ENCODE measurements at places on chromosomes 2 and 18. TPM values are rescaled to one million over a fixed set of nuclear protein-coding genes. Genes with fewer than 3 reads are reported as not detected.

- DNase-seq = no peak
These were observed 39.6 kb downstream of the LHCGR start for GRCh38 chr2:48715956-48716355.

DNA sequence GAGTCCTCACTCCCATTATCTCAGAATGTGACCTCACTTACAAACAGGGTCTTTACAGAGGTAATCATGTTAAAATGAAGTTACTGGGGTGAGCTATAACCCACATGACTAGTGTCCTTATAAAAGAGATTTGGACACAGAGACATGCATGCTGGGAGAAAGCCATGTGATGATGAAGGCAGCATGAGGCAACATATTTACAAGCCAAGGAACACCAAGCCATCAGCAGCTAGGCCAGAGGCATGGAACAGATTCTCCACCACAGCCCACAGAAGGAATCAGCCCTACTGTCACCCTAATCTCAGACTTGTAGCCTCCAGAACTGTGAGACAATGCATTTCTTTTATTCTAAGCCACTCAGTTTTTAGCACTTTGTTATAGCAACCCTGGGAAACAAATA is 171.9 kb downstream of the EN1 start:
- DNase-seq = peak; percentile 39

DNA sequence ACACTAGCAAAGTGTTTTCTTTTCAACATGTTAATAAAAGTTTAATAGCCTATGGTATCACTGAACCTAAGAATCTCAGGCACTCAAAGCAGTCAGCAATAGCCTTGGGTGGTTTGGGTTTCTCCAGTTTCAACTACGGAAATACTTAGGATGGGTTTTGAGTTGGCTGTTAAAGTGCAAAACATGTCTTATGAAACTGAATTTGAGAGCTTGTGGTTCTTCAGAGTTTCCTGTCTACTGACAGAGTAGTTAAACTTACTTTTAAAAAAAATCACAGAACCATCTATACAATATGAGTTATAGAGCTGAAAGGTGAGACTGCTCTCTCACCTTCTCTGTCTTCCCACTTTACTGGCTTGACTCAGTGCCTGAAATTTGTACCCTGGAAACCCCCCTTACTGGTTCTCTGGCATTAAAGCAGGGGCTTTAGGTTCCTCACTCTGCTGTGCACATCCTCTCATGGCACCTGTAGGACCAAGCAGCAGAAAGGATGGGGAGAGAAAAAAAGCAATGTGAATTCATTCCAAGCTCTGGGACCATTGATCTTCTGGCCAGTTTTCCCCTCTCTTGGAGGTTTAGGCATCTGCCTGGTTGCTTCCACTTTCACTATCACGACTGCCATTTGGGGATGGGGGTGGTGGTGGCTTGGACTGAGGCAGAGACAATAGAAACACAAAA is 18.1 kb downstream of the CCDC141 start:
- DNase-seq = no peak

Gene STPG4
- total RNA-seq = 1.4 TPM

DNA sequence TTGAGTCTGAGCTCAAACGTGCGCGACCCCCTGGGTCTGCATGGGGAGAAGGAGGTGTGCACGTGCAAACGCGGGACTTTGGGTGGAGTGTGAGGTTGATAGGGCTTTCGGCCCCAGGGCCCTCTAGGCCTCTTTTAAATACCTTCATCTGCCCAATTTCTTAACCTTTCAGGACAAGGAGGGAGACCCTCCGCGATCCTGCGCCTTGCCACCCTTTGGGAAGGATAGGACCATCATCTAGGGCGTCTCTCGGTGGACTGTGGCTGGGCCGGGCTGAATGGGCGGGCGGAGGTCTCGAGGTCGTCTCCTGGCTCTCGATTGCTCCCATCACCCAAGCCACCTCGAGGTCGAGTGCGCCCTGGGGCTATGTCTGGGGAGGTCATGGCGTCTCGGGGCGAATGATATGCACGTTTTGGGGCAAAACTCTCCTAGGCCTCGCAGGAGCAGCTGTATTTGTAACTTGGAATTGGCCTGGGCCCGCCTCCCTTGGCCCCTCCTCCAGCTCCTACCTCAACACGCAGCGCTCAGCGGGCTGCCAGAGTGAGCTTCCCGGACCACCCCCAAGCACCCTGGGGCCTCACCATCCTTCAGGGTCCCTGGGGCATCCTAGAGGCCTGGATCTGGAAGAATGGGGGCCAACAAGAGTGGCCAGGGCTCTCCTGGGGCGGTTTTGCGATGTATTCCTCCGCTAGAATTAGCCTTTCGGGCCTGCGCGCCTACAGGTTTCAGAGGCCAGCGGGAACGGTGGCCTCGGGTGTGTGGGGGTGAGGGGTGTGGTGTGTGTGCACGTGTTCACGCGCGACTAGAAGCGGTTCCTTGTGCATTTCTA is 8.7 kb upstream of the SIX3 start:
- DNase-seq = peak; percentile 70

GRCh38 chr18:61172624-61173023 is 160.6 kb upstream of the CDH20 start:
- DNase-seq = no peak

DNA sequence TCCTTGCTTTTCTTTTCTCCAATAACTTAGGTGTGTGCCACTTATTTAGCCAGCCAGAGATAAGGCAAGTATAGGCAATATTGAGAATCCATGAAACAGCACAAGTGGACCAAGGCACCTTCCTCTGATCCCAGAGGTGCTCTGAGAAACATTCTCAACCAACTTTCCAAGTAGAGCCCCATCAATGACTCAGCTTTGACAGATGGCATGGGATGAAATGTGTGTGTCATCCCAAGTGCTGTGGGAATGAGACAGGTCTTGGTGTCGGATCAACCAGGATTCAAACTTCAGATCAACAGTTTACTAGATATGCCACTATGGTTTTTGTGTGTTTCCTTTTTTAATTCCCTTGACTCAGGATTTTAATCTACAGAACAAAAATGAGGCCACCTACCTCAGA is 164.0 kb downstream of the GRB14 start:
- no peak for DNase-seq

- no peak for DNase-seq
These were observed 265.9 kb downstream of the TFCP2L1 start for GRCh38 chr2:121019071-121019470.

GRCh38 chr2:216090369-216090786 is 8.7 kb downstream of the TMEM169 start:
- DNase-seq = no peak

DNA sequence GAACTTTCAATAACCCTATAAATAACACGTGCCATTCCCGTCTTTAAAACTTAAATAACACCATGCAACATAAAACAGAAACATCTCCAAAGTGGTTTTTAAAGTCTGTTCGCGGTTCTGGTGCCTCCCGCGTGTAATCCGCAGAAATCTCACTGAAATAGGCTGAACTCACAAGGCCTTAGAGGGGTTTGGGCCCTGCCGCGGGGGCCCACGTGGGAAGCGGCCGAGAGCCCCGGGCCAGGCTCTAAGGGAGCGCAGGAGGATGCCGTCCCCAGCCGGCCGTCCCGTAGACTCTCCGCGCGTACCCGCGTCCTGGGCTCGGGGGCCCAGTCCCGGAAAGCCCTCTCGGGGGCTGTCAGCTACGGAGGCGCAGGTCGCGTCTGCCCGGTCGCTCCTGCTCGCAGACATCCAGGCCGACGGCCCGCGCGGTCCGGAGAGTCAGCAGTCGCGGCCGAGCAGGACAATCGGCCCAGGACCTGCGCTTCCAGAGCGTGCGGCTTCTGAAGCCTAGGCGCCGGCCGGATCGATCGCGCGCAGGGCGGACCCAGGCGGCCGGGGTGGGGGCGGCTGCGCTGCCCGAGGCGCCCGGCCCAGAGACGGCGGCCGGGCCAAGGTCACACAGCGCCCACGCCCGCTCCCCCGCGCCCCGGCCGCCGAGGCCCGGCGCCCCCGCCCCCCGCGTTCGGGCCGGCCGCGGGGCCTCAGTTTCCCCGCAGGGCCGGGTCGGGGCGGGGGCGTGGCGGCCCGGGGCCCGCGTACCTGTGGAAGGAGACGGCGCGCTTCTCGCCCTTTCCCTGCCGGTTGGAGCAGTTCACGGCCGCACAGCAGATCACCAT is 558 bp downstream of the THAP4 start:
- DNase-seq = peak; percentile 87

DNA sequence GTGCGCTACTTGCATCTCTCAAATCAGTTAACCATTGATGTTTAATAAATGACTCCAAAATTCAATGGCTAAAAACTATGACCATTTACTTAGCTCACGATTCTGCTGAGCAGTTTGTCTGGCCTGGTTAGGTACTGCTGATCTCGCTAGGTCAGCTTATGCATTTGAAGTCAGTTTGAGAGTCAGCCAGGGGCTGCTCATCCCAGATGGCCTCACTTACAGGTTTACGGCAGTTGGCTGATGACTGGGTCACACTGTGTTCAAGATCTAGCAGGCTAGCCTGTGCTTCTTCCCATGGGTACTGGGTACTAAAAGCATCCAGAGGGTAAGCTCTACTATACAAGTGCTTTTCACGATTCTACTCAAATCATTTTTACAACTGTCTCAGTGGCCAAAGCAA is 122.1 kb downstream of the DLGAP1 start:
- DNase-seq = no peak

Gene SERPINB11
- total RNA-seq = not detected

Data from lower leg skin (tissue), 4 donors.